ENCODE measurements at places on chromosomes 4 and X.
A peak's percentile ranks its signal among the peaks of the same experiment; 100 is the strongest.

- DNase-seq, result no peak
Measured at GRCh38 chr4:20839957-20840356, 139.7 kb downstream of the PACRGL start.

DNA sequence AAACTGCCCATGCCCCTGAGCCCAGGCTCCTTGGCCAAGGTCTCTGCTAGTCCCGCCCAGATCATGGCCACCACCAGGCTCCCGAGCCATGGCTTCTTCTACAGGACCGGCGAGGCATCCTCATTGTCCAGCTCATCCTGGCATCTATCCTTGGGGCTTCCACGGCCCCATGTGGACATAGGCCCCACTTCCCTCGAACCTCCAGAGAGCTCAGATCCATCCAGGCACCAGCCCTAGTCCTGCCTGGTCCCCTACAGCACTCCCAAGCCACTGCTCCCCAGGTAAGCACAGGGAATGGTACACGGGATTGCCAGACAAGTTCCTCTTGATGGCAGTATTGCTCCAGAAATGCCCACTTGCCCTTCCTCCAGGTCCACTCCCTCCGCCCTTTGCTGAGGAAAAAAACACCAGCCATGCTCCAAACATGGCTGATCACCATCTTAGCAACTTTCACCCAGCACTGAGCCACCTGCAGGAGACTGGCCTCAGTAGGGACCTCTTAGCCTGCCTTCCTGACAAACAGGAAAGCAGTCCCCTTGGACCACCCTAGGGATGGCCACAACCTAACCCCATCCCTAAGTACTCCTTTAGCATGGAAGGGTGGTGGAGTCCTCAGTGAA is 272.1 kb upstream of the AGTR2 start:
- peak; percentile 60 for DNase-seq

DNA sequence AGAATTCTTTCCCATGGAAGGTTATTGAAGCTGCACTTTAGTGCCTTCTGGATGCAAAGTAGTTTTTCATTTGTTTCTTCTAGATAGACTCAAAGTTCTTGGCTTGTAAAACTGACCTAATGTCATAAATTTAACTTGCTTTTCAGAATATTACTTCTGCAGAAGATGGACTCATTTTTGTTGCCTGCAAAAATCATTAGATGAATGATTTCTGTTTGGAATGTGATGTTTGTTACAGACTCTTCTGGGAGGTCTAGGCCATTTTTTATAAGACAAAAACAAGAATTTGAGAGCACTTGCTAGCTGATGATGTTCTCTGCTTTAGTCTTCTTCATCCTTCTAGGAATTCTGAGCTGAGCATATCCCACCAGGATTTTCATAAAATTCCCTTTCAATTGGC is 308.6 kb upstream of the GIMD1 start:
- no peak for DNase-seq

DNA sequence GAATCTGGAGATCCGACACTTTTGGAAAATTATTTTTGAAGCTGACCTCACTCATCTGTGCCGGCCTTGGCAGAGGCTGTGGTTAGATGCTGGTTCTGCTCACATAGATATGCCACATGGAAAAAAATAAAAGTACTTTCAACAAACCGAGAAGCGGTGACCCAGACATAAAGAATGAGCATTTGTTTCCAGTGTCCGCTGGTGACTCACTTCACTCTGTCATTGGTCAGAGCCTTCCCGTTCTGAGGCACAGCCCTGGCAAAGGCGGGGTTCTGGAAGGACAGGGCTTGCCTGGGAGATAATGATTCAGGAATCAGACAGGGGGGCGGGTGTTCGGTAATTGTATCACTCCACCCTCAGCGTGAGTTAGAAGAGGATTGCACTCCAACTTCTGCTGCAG is 172.4 kb upstream of the MXRA5 start:
- DNase-seq, result no peak

DNA sequence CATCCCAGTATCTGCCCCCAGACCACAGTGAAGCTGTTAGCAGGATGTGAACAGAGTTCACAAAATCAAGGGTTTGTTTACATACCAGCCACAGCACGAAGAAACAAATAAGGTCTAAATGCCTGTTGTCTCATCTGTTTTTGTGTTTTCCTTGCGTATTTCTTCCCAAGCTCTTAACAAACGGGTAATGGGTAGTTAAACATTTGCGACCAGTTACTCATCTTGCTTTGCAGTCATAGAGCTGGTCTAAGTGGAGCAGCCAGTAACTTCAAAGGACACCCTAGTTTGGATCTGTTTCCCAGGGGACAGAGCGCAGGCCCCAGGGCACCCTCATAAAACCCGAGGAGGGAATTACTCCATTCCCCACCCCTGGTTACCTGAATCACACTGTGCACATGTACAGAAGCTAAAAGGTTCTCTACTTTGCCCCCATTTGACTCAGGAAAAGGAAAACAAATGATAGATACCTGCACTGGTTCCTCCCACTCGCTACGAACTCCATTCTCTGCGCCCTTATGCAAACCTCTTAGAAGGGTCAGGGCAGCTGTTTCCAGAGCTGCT is 68.8 kb downstream of the MAML3 start:
- DNase-seq, result no peak

All from upper lobe of left lung (tissue), 6 donors.